ENCODE measurements at places on chromosomes 4 and X.

DNA sequence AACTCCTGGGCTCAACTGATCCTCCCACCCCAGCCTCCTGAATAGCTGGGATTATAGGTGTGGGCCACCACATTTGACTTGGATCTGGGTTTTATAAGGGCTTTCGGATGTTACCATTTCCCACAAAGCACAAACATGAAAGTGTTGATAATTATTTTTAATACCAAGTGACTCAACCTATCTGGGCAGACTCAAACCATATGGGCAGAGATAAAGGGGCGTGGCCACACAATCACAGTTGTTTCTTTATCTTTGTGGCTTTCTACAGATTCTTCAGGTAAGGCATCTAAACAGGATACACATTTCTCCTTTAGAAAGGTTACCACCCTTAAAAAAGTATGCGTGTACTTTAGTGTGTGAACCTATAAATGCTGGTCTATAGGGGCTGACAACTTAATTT lies 122.5 kb downstream of the ZNF827 start:
- DNase-seq, result no peak

DNA sequence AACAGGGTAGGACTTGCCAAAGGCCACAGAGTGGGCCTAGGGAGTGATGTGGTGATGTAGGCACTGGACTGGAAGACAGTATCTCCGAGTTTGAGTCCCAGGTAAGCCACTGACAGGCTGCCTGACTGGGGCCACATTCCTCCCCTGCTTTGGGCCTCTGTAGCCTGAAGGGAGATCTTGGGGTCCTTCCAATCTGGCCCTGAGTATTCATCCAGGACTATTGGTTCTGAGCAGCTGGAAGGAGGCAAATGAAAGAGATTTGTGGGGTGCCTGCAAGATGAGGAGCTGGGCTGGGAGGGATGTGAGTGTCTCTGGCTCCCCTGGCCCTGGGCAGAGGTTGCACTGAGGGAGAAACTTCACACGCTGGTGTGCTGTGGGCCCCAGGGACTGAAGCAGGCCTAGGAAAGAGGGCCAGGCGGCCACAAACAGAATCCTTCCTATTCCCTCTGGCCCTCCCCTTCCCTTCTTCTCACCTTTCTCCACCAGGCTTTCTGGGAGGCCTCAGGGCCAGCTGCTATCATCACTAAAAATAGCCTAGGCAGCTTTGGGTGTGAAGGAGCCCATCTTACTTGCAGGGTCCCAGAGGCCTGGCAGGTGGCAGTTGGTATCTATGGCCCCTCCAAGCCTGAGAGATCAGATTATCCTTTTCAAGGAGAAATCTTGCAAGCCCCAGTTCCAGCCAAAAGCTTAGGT lies 70.1 kb downstream of the PJA1 start:
- no peak for DNase-seq

- DNase-seq, result no peak
Observed at GRCh38 chr4:10129196-10130177, 12.9 kb upstream of the WDR1 start.

DNA sequence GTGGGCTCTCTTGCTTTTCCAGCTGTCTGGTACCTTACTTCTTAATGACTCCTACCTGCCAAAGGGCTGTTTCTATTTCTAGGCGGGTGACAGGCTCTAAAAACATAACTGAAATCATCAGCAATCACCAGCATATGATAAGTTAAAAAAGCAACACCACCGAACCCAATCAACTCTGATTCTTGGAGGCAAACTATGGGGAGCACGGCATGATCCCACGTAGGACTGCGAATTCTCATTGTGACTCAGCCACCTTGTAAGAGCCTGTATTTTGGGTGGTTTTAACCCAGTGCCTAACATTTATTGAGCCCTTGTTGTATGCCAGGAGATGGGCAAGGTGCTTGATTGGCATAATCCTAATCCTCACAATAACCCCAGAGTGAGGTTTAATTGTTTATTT lies 156.8 kb downstream of the PACRGL start:
- no peak for DNase-seq

DNA sequence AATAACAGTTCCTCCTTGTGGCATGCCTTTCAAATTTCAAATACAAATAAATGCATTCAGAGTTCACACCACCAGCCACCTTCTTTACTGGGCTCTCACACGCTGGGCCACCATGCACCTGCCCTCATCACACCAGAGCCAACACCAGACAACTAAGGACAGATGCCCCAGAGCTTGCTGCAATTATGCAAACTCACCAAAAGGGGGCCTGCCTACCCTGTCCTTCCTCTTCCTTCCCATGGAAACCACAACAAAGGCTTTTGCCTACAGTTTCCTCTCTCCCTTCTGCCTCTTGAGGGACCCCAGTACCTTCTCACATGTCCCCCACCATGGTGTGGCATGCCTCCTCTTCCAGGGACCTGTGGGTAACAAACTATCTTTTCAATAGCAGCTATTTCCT lies 1333.9 kb upstream of the TENM3 start:
- peak; percentile 63 for DNase-seq
